ENCODE measurements at places on chromosomes 2 and 18.

DNA sequence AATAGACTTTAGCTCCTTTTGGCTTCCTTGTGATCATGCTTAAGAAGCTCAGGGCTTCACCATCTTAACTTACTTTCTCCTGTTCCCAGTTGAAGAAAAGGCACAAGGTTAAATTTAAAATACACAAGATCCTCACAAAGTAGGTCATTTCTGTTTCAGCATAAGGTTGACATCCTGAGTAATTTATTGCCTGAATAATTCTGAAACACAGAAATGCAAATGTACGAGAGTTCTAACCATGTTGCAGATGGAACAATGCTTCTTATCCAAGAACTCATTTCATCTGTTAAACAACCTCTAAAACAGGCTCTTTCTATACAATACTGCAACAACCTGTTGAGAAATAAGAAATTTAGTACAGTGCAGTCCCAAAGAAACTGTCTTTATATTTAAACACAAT, 395.2 kb downstream of the BCL11A start:
- DNase-seq = no peak

DNA sequence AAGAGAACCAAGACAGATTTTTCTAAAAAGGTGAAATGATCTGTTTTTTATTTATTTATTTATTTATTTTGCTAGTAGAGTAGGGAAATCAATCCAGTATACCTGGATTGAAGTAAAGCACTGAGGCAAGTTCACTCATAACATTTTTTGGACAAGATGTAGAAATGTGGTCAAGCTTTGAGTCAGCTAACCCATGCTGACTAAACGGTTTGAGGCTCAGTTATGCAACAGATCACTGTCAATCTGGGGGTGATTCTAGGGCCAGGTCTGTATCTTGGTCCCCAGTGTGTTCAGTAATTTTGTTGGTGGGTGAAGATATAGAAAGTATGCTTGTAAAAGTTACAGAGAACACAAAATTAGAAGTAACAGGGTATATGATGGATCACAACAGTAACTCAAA, 60.2 kb downstream of the RMDN2 start:
- DNase-seq = peak; percentile 25

- DNase-seq = no peak
Measured at GRCh38 chr18:77711096-77711495, 461.4 kb downstream of the GALR1 start.

DNA sequence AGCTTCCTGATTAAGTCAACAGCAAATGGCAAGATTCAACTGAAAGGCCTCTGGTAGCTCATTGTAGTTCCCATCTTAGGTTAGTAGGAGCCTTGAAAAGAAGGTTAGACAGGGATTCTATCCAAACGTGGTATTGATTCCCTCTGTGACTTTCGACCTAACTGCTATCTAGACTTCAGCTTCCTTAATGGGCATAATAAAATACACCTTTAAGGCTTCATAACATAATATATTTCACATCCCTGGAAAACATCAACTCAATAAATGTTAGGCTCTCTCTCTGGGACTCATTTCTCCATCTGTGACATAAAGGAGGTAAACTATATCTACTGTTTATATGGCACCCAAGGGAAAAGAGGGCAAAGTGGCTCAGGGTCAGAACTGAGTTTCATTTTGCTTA, 60.9 kb downstream of the STK39 start:
- DNase-seq = no peak

- no peak for DNase-seq
Measured at GRCh38 chr18:79862562-79862961, 64.8 kb downstream of the KCNG2 start.

DNA sequence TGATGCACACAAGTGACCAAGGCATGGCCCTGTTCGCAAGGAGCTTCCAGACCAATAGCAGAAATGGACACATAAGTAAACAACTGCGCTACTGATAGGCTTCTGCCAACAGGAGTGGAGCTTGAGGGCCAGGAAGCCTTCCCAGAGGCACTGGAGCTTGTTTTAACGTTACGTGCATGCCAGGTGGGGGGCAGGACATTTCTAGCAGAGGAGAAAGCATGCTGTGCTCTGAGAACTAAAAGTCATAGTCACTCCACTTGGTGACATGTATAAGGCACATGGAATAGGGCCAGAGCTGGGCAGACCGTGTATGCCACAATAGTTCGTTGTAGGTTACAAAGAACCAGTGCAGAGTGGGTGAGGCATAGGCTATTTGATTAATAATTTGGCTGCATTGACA, 184.2 kb downstream of the NEDD4L start:
- DNase-seq = no peak

GRCh38 chr2:205013586-205013985, 468.3 kb downstream of the PARD3B start:
- no peak for DNase-seq

- DNase-seq = no peak
Measured at GRCh38 chr2:96970248-96970875, 16.0 kb downstream of the FAM178B start.

GRCh38 chr18:75323821-75324585, 103.5 kb downstream of the SMIM21 start:
- DNase-seq = no peak

DNA sequence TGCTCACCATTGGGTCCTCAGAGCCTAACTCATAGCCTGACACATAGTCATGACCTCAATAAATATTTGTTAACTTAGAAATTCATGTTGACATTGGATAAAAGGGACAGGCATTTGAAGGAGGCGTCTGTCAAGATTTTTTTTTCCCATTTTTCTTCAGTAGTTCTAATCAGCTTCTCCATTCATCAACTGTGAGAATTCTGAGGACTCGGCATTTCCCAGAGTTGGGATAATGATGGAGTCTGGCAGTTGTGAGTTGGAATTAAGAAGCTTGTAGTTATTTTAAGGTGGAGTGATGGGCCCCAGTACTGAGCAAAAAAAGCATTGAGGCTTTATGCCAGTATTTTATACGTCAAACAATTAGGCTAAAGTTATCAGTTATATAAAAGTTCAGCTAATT, 4.6 kb downstream of the SPATS2L start:
- DNase-seq = no peak

- DNase-seq = peak; percentile 84
Measured at GRCh38 chr2:226760412-226761194, 39.0 kb downstream of the IRS1 start.

DNA sequence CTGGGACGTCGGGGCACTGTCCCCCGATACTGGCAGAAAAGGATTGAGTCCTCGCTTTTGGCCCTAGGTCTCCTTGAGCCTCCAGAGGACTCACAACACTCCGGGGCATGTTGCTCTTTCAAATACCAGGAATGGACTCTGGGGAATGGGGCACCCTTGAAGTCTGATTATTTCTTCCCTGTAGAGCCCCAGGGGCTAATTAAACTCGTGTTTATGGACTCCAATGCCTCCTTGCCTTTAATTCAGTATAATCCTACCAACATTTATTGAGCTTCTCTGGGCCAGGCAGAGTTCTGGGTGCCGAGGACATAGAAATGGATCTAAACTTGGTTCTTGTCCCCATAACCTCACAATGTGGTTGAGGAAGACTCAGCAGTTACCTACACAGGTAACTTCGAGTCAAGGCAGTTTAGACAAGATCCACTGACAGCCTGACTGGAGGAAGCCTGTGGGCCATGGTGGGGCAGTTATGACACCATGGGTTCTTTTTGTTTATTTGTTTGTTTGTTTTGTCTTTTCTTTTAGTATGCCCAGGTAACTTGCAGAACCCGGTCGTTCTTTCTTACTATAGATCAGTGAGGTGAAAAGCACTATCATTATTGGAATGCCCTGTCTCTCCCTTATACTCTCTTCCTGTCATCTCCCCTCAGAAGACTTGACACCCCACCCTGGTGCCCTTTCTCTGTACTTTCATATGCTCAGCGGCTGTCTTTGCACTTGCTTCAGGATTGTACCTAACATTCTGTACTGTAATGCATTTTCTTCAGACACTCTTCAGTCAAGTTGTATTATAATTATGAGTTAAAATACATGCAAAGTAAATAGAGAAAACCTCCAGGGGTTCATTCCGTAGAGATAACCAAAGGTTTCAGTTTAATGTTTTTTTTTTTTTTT, 3.2 kb downstream of the CFLAR start:
- peak; percentile 49 for DNase-seq
